Stimulated activated CD4-positive, alpha-beta T cell treated with anti-CD3 and anti-CD28 coated beads, Interleukin-4, amount 100 ng/mL, for 24 hours (primary cell): ENCODE measurements at places on chromosomes 11 and 22.

DNA sequence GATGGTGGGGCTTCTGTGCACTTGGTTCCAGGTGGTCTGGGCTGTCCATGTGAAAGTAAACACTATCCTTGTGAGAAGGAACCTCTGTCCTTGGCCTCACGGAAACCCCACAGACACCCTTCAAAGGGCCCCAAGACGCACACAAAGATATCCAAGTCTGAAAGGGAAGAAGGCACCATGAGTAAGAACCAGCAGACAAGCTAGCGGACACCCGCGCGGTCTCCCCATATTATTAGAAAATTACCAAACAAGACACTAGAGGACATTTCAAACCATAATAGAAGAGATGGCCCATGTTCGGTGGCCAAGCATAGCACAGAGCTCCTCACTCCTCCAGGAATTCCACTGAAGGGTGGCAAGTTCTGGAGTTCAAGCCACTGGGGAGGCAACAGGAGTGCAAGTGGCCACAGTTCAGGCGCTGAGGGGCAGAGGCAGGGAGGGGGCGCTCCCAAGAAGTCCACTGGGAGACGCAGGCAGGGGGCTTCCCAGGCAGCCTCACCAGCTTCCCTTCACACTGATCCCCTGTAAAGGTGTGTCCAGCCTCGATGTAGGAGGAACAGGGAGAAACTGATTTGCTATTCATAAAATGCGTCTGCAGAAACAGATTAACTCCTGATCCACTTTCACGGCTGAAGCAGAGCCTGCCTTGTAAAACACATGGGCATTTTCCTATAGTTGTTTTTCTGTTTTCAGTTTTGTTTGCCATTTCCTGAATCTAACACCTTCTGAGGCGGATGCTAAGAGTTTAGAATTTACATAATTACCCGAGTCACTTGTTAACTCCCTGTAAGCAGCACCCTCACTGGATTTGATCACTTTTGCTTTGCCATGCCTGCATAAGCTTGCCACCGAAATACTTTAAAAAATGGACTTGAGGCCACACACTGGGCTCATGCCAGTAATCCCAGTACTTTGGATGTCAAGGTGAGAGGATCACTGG lies 9.1 kb upstream of the PPARA start:
- DNase-seq: no peak

- no peak for DNase-seq
Observed at GRCh38 chr11:80211673-80212072, 770.8 kb upstream of the TENM4 start.

GRCh38 chr22:32281072-32281471 lies 25.9 kb upstream of the SLC5A4 start:
- no peak for DNase-seq

- no peak for DNase-seq
Observed at GRCh38 chr22:50318356-50318697, 8.5 kb downstream of the DENND6B start.

GRCh38 chr11:114183044-114183511 lies 113.1 kb upstream of the NNMT start:
- DNase-seq: peak; percentile 50

- no peak for DNase-seq
Observed at GRCh38 chr22:36505998-36506635, 723 bp downstream of the FOXRED2 start.

DNA sequence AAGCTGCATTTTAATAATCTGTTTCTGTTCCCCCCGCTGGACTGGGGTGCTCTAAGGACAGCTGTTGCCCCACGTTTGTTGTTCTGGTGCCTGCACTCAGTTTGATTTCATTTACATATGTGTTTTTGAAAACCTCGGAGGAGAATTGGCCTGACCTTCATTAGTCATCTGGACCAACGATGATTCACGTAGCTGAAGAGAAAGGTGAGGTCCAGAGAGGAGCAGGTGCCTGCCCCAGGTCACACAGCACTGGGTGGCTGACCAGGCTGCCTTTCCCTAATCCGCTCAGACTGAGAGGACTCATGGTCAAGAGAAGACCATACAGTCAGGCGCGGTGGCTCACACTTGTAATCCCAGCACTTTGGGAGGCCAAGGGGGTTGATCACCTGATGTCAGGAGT lies 3.8 kb downstream of the CSDC2 start:
- no peak for DNase-seq
